ENCODE measurements at places on chromosomes 3 and 15. TPM values are rescaled to one million over a fixed set of nuclear protein-coding genes. Genes with fewer than 3 reads are reported as not detected.
A peak's percentile ranks its signal among the peaks of the same experiment; 100 is the strongest.

The FEZF2 gene
- total RNA-seq, result not detected

GRCh38 chr15:51094606-51095569 lies at the start of gene TNFAIP8L3:
Gene TNFAIP8L3, minus strand, starts transcription at chr15:51094906. Its CDS starts 311 bp downstream, at chr15:51094595.
- peak; percentile 74 for DNase-seq

The FMN1 gene
- total RNA-seq, result 3.2 TPM

The SLC25A36 gene
- 64.1 TPM for total RNA-seq

The USP19 gene
- total RNA-seq, result 70.0 TPM

- DNase-seq, result no peak
Measured at GRCh38 chr3:134799393-134799792, 4.3 kb downstream of the EPHB1 start.

GRCh38 chr3:70383360-70383831 lies 71.0 kb upstream of the MDFIC2 start:
- DNase-seq, result no peak

GRCh38 chr15:57728436-57728835 lies 21.9 kb downstream of the POLR2M start:
- no peak for DNase-seq

DNA sequence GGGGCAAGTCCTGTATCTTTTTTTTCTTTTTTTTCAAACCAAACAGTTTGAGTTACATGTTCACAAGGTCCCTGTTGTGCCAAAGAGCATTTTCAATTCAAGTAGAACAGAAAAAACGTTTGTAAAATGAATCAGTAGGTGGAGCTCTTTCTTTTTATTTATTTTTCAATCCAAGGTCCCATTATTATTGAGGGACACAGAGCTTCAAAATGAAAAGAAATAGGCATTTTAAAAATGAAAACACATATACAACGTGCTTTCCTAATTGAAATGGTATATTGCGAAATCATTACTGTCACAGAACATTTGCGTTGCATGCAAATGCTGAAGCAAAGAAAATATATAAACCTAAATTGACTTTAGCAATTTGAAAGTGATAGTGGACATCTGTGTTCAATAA lies 711.0 kb downstream of the MECOM start:
- DNase-seq, result no peak

GRCh38 chr3:120410116-120410515 lies 40.7 kb downstream of the FSTL1 start:
- DNase-seq, result no peak

- DNase-seq, result no peak
Measured at GRCh38 chr3:102178817-102179216, 256.0 kb upstream of the ZPLD1 start.

DNA sequence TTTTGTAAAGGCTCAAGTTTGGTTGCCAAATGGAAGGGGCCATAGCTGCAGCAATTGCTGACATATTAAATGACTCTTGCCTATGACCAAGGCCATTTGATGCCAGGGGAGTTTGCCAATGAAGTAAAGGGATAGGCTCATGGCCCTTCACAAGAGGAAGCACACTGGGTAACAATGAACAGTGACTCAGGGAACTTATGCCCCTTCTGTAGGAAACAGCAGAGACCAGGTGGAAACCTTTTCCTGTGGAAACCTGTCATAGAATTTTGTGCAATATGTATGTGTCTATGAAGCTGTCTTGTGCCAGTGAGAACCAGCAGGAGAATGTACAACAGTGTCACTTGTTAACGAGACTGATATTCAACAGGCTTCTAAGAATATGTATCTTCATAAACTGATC lies 25.4 kb upstream of the AVEN start:
- DNase-seq, result no peak

DNA sequence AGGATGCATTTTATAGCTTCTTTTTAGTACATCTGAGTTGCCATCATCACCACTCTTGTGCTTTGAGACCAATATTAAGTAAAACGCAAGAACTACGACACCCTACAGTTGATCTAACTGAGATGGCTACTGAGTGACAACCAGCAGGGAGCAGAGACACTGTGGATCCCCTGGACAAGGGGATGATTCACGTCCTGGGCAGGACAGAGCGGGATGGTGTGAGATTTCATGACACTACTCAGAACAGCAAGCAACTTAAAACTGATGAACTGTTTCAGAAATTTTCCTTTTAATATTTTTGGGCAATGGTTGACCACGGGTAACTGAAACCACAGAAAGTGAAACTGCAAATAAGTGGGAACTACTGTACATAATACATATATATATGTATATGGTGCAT lies 299.2 kb downstream of the ADAMTS17 start:
- DNase-seq, result no peak

The XIRP1 gene
- 765 TPM for total RNA-seq

- no peak for DNase-seq
Measured at GRCh38 chr3:39808467-39809180, 785 bp upstream of the MYRIP start.

The COL6A5 gene
- not detected for total RNA-seq

The CHRNA7 gene
- 1.8 TPM for total RNA-seq

The NPAP1 gene
- not detected for total RNA-seq

- no peak for DNase-seq
Measured at GRCh38 chr3:22101351-22101750, 350.3 kb upstream of the ZNF385D start.

GRCh38 chr3:162994165-162994564 lies 1497.6 kb downstream of the OTOL1 start:
- no peak for DNase-seq

- no peak for DNase-seq
Measured at GRCh38 chr3:111802700-111803099, 56.4 kb upstream of the PHLDB2 start.

DNA sequence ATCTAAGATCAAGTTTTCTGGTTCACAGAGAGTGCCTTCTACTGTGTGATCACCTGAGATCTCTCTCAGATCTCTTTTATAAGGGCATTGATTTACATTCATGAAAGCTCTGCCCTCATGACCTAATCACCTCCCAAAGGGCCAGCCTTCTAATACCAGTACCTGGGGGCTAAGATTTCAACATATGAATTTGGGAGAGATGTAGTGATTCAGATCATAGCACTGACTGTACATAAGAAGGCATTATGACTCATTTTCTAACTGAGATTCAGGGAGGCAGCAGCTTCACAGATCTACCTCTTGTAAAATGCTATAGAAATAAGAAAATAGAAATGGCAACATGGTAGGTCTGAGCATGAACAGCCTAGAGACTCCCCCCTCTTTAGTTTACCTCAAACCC lies 39.6 kb downstream of the VGLL3 start:
- DNase-seq, result no peak

The EBLN2 gene
- total RNA-seq, result 0.36 TPM

GRCh38 chr15:68715111-68715510 lies 105.6 kb downstream of the ANP32A start:
- no peak for DNase-seq

DNA sequence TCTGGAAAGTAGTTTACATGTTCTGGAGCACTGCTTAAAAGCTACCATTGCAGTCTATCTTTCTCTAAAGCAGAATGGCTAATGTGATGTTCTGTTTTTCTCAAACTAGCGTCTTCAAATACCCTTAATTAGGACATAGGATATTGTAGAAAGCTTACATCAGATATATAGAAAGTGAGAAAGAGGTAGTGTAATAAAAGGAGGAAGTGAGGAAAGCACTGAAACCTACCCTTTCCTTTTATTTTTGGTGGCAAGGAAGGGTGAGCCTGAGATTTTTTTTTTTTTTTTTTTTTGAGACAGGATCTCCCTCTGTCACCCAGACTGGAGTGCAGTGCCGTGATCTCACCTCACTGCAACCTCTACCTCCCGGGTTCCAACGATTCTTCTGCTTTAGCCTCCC lies 9.4 kb downstream of the SENP2 start:
- no peak for DNase-seq

DNA sequence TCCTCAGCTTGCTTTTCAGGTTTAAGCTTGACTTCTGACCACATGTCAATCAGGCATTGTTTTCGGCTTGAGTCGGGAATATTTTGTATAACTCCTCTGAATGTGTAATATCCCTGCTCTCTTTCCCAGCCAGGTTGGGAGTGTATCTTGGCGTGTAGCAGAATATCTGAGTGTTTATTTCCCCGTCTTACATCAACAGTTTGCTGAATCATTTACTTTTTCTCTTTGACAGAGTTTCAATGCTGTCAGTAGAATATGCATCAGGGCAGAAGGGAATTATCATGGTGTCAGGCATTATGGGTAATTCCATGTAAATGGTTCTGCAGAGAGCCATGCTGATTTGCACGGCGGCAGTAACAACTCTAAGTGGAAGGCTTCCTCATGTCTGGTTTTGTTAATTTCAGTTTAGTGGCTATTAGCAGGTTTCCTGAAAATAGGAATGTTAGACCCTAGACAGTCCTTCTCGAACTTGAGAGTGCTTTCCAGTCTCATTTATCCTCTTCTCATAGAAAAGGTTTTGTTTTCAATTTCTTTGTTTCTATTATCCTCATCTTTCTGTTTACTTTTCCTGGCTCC lies 566.3 kb downstream of the AGBL1 start:
- DNase-seq, result no peak

- DNase-seq, result no peak
Measured at GRCh38 chr3:13132731-13133410, 59.6 kb upstream of the IQSEC1 start.

The BOC gene
- 9.6 TPM for total RNA-seq

Data from heart left ventricle (tissue), 16 donors.